ENCODE measurements at places on chromosomes 1 and 21.

DNA sequence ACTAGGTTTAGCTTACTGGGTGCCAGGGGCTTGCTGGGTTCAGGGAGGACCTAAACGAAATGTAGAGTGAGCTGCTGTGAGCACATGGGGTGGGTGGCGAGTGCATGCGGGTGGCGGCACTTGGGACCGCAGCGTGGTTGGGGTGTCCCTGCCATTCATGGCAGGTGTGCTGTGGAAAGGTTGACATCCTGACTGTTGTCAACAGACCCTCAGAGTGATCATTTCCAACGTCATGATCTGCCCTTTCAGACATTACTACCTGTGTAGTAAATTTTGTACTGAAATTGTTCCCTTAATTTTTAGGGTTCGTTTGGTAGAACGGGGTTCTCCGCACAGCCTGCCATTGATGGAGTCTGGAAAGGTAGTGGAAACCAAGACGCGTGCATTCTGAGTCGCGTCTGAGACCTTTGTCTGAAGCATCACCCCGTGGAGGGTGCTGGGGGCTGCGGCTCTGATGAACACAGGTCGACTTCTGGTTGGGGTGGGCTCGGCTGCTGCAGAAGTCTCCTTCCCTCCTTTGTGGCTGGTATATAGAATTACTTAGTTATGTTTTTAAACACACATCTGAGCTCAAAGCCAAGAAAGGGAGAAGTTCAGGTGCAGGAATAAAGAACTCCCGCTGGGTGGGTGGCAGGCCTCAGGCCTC, 43.3 kb downstream of the S100B start:
- no peak for DNase-seq

- no peak for DNase-seq
Observed at GRCh38 chr1:178323067-178323466, 173.7 kb downstream of the CLEC20A start.

GRCh38 chr1:46568461-46568891, 17.0 kb upstream of the KNCN start:
- no peak for DNase-seq

GRCh38 chr1:25619101-25619890, 2.7 kb downstream of the MAN1C1 start:
- peak; percentile 70 for DNase-seq

DNA sequence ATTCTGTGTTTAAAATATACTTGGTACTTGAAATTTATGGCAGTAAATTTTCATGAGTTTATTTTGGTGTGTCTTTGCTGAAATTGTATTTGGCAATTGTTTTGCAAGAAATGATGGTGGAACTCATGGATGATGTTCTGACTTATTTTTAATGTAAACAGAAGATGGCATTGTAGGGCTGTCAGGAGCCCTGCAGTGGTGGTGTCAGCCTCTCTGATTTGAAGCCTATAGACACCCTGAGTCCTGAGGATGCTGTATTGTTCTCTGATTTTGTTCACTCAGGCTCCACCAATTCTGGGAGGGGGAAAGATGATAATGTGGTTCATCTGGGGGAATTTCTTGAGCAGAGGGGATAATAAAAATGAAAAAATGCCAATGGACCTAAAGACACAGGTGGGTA, 79.8 kb downstream of the LHX8 start:
- no peak for DNase-seq

DNA sequence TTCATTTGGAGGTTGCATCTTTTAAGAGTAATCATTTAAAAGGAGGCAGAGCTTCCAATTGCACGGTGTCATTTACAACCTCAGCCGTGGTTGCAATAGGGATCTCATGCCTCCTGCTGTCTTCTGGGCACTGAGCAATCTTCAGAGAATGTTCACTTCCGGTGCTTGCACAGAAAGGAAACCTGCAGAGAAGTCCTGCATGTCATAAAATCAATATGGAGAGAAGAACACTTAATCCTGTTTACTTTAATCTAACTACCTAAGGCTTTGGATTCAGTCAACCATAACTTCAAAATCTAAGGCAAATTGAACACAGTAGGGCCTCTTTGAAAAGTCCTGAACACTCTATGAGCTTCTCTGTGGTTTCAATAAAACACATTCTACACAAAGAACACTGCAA, 11.3 kb upstream of the MAP10 start:
- no peak for DNase-seq

DNA sequence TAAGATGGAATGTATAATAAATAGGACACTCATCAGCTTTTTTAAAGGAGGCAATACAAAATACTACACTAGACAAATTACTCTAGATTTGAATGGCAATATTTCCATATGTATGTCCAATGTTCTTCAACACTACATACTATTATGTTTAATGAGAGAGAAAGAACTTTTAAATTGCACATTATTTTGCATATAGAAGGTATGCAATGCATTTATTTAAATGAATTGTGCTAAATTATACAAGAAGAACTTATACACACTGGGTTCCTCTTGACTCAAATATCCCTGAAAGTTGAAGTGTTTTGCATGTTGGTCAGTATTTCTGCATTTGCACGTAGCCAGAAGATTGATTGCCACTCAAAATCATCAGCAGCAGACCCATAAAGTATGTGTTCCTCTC, 839.6 kb downstream of the ADGRL2 start:
- no peak for DNase-seq

DNA sequence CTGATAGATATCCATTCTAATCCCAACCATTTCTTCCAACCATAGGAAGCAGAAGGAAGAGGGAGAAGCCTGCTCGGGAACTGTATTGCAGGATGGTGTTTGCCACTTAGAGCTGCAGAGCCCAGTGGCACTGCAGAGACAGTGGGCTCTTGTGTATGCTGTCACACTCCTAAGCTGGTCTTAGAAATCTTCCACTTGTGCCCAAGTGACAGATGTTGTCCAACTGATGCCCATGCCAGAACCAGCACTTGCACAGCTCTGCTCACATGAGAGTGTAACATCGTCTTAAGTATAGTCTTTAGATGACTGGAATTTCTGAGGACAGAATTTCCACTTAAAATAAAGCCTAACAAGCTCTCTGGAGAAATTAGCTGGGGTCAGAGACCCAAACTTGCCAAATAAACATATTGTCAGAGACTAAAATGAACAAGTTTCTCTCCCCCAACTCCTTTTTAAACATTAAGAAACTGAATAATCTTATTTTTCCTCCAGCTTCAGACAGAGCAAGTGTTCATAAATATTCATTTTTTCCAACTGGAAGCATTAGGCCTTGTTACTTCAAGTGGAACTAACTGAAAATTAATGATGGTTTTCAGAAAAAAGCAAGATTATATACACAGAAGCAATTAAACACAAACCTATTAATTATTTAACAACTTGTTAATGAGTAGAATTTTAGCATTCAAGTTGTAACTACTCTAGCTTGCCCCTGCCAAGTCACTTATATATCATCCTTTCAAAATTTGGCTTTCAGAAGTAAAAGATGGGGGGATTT, 577.3 kb downstream of the AJAP1 start:
- DNase-seq: no peak

- no peak for DNase-seq
Observed at GRCh38 chr1:35659589-35659988, 18.3 kb upstream of the PSMB2 start.

GRCh38 chr1:17265162-17265561, 16.3 kb downstream of the PADI3 start:
- no peak for DNase-seq

GRCh38 chr1:228983661-228984060, 248.4 kb downstream of the RHOU start:
- DNase-seq: no peak

- no peak for DNase-seq
Observed at GRCh38 chr1:35443768-35444518, 113.3 kb downstream of the KIAA0319L start.
